ENCODE measurements at places on chromosomes 2 and 18. TPM values are rescaled to one million over a fixed set of nuclear protein-coding genes. Genes with fewer than 3 reads are reported as not detected.

The COL6A3 gene
- 2,143 TPM for total RNA-seq

The ZNF516 gene
- total RNA-seq = 22.9 TPM

The BOK gene
- 12.9 TPM for total RNA-seq

The C2orf72 gene
- total RNA-seq = under 0.01 TPM

The OTOS gene
- not detected for total RNA-seq

The IL18R1 gene
- total RNA-seq = 1.5 TPM

The INO80D gene
- total RNA-seq = 4.2 TPM

The CAPN13 gene
- total RNA-seq = not detected

The SH2D6 gene
- total RNA-seq = 0.14 TPM

The IL1F10 gene
- not detected for total RNA-seq

The NAB1 gene
- total RNA-seq = 41.2 TPM

The NR4A2 gene
- total RNA-seq = 0.09 TPM

The XDH gene
- total RNA-seq = not detected

The TCF23 gene
- not detected for total RNA-seq

The DSC2 gene
- total RNA-seq = not detected

The TUBA3E gene
- not detected for total RNA-seq

The PFN4 gene
- total RNA-seq = 0.28 TPM

The CPO gene
- 0.09 TPM for total RNA-seq

The PLGLB1 gene
- total RNA-seq = 1.8 TPM

The ACADL gene
- total RNA-seq = 0.37 TPM

The STARD6 gene
- not detected for total RNA-seq

The TUBB8B gene
- total RNA-seq = not detected

The ESPNL gene
- 2.4 TPM for total RNA-seq

The NT5C1B gene
- total RNA-seq = not detected

The ALLC gene
- not detected for total RNA-seq

The GALNT5 gene
- 26.9 TPM for total RNA-seq

The ERFE gene
- total RNA-seq = 7.3 TPM

The PDK1 gene
- total RNA-seq = 29.3 TPM

The FAM124B gene
- total RNA-seq = under 0.01 TPM

All from smooth muscle cell of bladder (primary cell).